K562 (cell line): ENCODE measurements at places on chromosomes 6 and 20.

DNA sequence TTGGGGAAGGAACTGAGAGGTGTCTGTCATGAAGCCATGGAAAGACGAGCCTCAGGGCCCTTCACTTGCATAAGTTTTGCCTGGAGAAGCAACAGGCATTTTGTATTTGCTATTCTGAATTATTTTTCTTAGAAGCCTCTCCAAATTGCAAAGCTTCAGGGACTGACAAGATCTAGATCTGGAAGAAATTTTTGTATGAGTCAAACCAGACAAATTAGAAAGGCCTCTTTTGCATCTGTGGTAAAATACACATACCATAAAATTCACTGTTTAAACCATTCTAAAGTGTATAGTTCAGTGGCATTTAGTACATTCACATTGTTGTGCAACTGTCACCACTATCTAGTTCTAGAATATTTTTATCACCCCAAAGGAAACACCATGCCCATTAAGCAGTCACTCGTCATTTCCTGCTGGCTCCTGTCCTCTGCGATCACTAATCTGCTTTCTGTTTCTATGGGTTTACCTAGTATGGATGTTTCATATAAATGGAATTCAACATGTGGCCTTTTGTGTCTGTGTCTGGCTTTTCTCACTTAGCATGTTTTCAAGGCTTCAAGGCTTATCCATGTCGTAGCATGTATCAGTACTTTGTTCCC is 269.1 kb downstream of the PHF3 start:
- DNase-seq = no peak

DNA sequence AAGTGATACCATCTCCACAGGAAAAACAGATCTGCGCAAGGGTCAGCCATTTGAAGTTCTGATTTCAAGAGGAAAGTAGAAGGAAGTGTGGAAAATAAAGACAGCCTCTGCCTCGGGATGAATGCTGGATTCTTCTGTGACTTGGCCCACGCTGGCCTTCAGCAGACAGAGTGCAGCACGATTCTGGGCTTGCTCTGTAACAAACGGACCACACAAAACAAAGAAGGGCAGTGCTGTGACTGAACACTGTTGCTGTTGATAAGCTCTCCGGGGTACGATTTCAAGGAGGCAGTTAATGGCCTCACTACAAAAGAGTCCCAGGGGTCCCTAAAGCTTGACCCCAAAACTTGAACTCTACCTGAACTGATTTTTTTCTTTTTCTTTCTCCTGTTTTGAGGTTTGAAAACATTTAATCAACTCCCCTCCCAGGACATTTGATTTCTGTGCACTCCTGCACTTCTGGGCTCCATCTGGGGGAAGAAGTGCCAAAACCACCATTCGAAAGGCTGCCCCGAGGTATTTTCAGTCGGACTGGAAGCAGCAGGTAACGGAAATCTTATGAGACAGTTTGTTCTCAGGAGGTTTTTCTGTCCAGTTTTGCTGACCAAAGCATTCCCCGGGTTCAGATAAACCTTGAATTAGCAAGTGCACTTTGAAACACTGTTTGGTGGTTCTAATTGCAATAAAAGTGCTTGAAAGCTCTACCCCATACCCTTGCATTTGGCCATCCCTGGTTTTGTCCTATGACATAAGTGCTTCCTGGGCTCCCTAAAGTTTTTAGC is 189.6 kb downstream of the MYLK4 start:
- no peak for DNase-seq

DNA sequence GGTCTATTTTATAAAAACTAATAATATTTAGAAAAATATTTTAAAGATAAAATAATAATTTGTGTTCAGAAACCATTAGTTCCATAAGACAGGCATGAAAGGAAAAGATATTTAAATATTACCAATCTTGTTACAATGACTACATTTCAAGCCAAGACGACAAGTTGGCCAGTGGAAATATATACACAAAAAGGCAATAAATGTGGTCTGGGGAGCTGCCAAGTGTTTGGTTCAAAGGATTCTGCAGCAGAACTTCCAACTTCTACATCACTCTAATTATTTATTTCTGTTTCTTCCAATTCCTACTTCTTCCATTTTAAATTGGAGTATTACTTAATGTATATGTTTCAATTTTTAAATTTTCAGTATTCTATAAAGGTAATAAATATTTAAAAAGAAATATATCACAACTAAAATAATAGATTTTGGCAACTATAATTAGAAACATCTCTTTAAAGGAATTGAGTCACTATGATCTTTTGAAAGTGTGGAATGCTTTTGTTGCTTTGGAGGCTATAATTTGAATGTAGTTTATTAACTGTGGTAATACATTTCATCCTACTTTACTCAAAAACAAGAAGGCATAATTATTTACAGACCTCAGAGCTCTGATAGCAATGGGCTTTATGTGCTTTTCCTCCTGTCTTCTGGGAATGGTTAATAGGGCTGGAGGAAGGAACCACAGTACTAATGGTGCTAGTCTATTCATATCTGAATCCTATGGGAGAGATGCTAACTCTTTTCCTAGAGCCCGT is 129.7 kb upstream of the FAM184A start:
- DNase-seq = no peak

GRCh38 chr6:15077006-15077405 is 168.9 kb upstream of the JARID2 start:
- DNase-seq = no peak

GRCh38 chr6:93419304-93420162 is at the start of gene EPHA7:
Gene EPHA7 (minus strand): TSS chr6:93419559. CDS start chr6:93419341, 218 bp downstream.
- DNase-seq = peak; percentile 15

DNA sequence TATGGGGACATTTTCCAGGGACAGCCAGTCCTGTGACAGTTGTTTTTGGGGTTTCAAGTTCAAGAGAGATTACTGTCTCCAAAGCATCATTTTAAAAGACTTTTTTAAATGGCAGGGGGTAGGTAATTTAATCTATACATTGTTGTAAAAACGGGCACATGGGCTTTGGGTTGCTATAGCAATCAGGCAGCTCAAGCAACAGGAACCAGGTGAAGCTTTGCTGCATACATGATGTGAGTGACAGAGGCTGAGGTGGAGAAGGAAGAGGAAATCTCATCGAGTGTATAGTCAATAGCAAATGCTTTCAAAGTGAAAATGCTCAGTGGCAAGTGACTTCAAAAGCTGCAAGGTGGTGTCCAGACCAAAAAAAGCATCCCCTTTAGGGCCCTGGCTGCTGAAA is 277.4 kb upstream of the JAG1 start:
- DNase-seq = no peak

DNA sequence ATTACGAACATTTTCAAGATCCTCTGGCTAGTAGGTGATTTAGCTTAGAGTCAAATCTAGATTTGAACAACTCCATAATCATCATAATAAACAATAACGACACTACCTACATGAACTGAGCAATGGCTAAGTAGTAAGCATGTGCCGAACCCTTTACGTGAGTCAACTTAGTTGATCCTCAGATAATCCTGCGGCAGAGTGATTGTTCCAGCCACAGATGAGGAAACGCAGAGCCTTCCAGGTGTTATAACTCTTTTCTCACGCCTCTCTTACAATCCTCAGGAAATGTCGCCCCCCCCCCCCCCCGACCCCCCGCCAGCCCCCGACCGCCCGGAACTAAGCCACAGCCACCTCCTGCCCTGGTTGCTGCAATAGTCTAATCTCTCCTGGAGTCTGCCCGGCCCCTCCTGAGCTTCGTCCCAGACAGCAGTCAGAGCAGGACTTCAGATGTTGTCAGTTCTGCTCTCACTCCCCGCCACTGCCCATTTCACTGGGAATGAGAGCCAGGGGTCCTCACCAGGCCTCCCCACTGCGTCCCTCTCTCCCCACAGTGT is 141.5 kb upstream of the AGPAT4 start:
- DNase-seq = no peak

DNA sequence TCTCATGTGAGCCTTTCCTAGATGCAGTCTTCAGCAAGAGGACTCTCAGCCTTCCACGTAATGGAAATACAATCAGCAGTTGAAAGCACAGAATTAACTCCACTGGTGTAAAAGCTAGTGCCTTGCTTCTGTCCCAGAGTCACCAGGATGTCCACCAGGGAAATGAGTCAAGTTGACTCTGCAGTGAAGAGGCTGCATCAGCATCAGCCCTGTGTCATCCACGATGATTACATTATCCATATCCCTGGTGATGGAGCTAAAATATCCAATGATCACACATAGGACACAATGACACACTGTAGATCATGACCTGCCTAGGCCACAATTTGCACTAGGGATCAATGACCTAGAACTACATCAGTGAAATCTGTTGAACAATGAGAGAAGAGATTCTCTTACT is 262.4 kb downstream of the ERMARD start:
- no peak for DNase-seq

GRCh38 chr20:22729180-22729579 is 144.8 kb upstream of the FOXA2 start:
- no peak for DNase-seq

DNA sequence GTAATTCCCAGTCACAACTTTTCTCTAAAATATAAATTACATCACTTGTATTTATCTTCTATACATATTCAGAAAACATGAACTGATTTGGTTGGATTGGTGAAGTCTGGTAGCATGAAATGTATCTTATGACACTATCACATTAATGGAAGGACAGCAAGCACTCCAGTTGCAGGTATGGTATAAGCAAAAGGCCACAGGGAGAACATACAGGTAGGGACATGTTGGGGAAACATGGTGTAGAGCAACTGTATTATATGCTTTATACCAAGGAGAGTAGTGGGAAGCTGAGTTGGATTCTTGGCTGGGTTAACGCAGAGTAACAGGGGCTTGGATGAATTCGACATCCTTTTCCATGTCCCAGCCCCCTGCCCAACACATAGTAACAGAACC is 1.4 kb upstream of the VARS1 start:
- DNase-seq = no peak

DNA sequence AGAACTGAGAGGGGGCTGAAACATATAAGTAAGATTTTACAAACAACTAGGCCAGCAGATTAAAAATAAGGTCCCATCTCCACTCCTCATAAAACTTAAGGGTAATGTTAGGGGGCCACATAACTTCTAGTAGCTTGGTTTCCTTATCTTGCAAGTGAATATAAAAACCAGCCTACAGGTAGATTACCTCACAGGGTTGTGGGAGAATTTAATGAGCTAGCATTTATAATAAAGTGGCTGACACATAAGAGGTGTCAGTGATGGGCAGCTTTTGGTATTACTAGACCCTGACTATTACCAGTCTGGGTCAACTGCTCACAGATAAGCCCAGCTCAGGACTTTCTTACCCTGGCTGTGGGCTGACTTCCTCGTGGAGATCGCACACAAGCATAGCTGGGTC is 9.2 kb upstream of the PPP1R14C start:
- no peak for DNase-seq

GRCh38 chr20:2872459-2873009 is 747 bp upstream of the PTPRA start:
- DNase-seq = peak; percentile 70

DNA sequence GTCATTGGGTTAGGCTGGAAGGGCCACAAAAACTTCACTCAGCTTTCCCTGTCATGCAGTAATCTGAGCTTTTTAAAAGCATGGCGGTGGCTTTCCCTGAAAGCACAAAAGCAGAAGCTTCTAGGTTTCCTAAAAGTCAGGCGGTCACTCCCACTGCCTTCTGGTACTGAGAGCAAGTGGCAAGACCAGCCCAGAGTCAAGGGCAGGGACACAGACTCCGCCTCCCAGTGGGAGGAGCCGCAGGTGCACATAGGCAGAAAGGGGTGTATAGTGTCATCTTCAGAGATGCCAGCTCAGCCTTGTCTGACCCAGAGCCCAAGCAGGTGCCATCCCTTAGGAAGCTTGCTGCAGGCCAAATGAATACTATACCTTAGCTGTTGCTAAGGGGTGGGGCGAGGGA is 18.0 kb upstream of the PACSIN1 start:
- peak; percentile 55 for DNase-seq

- peak; percentile 32 for DNase-seq
Observed at GRCh38 chr20:19784511-19785172, 26.6 kb downstream of the RIN2 start.

DNA sequence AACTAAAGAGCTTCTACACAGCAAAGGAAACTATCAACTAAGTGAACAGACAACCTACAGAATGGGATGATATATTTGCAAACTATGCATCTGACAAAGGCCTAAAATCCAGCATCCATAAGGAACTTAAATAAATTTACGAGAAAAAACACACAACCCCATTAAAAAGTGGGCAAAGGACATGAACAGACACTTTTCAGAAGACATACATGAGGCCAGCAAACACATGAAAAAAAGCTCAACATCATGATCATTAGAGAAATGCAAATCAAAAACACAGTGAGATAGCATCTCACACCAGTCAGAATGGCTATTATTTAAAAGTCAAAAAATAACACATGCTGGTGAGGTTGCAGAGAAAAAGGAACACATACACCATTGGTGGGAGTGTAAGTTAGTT is 24.5 kb downstream of the AGPAT4 start:
- no peak for DNase-seq

DNA sequence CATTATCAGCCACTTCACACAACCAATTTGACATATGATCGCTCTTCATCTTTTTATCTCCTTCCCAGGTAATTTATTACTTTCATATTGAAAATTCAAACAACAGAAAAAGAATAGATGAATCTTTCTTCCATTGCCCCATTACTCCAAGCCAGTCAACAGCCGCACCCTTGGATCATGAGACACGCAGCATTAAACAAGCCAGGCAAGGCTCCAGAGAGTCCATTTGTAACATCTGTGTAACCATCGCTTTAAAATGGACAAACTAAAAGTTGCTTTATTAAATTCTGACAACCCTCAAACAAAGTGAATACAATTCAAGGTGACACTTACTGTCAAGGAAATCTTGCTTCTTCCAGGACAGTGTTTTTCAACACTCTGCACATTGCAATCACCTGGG is 200.3 kb downstream of the EPM2A start:
- DNase-seq = no peak

DNA sequence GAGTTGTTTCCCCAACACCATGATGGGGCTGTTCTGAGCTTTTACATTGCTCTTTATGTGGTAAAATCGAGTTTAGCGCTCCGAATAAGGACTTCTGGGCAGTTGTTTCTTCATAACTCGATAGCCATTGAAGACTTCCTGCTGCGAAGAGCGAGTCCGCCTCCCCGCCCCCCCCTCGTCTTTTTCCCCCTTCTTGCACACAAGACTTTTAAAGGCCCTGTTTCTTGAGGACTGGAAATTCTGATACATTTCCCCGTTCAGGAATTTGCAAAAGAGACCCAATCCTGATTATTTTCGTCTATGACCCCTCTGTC is 1.5 kb upstream of the CITED2 start:
- DNase-seq = peak; percentile 44

DNA sequence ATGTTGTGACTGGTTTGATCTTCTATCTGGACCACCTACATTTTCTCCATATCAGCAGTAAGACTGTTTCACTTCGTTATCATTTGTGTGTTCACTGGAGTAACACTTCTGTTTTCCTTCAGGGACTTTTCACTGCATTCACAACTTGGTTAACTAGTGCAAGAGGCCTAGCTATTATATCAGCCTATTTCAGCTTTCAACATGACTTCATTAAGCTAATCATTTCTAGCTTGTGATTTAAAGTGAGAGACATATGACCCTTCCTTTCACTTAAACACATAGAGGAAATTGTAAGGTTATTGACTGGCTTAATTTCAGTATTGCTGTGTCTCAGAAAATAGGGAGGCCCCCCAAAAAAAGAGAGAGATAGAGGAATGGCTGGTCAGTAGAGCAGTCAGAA is 622.8 kb upstream of the NRSN1 start:
- DNase-seq = no peak

GRCh38 chr6:36413489-36414480 is 26.3 kb upstream of the ETV7 start:
- DNase-seq = no peak
